Inflammatory macrophage (primary cell): ENCODE measurements at places on chromosomes 3 and 15.

DNA sequence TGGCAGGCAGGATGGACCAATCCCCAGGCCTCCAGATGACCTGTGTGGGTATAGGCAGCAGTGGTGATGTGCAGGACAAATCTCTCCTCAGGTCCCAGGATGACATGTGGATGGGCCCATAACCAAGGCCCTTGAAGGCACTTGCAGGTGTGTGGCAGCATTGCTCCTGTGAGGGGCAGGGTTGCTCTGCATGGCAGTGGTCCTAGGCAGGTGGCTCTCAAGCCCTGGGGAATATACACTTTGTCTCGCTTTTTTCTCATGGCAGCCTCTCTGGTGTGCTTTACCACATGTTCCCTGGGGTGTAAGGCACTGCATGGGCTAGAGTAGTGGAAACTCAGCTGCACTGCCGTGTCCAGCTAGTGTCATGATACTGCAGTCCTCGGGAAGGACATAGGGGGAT lies 503.6 kb downstream of the UNC13C start:
- DNase-seq: no peak

DNA sequence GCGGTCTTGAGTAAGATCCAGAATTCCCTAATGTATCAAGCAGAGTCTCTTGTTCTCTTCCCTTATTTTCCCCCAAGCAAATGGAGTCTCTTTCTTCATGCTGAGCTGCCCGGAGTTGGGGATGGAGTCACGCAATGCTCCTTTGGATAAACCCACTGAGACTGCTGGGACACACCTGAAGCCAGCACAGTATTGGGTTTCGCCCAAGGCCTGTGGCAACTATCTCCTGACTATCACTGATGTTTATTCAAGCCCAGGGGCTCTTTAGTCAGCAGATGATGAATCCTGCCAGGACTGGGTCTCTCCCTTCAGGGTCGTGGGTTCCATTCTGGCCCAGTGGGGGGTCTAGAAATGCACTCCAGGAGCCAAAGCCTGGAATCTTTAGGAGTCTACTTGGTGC lies 11.3 kb downstream of the USF3 start:
- DNase-seq: no peak

- DNase-seq: no peak
Measured at GRCh38 chr15:34013746-34014145, 25.3 kb downstream of the AVEN start.

- no peak for DNase-seq
Measured at GRCh38 chr3:42118762-42119361, 27.7 kb downstream of the TRAK1 start.

DNA sequence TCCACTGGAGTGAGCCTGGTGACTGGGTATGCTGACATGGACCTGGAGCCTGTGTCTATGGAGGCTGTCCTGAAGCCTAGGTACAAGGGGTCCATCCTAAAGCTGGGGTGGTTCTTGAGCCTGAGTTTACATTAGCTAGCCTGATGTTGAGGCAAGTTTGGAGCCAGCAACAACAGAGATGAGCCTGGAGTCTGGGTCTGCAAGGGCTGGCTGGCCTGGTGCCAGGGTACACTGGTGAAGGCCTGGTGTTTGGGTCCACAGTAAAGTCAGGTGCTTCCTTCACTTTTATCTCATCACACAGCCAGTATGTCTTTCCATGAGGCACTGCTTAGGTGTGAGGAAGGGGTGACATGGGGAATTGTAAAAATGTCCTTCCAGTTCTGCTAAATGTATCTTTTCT lies 49.5 kb downstream of the TP63 start:
- DNase-seq: no peak

DNA sequence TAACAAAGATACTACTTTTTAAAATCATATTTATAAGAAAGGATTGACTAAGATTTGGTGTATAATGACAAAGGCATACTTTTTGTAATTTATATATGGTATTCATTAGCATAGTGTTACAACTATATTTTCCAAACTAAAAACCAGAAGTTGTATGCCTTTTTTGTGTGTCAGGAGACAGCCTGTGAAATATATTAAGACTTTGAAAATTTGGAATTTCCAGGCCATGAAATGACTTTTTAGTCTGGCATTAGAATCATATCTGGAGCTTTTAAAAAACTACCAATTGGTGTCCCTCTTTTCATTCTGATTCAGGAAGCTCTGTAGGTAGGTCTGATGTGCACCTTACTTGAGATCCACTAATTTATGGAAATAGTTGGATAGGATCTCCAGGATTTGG lies 41.9 kb downstream of the CALML4 start:
- no peak for DNase-seq

DNA sequence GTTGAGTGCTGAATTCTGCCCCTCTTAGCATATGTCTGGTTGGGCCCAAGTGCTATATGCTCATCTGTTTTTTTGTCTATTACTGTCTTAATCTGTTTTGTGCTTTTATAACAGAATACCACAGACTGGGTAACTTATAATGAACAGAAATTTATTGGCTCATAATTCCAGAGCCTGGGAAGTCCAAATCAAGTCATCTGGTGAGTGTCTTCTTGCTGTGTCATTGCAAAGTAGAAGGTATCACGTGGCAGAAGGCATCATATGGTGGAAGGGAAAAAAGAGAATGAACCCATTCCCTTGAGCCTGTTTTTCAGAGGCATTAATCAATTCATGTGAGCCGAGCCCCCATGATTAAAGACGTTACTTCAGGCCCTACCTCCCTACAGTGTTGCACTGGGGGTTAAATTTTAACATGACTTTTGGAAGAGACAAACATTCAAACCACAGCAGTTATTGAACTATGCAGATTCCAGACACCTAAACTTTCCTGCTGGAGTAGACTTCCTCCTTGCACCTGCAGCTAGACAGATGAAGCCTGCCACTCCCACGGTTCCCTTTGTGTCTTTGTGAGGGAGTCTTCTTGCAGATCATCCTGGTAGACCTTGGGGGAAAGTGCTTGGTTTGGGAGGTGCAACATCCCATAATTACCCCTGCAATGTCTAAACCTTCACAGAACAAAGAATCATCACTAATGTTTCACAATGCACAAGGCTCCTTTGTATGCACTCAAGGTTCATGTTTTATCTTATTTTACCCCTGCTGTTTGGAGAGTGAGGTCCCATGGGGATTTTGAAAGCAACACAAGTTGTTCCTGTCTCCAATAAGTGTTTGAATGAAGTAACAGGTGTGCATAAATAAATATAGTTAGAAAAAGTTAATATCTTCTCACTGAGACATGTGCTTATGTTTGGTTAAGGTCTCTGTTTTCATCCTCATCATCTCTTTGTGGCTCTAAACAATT lies 64.7 kb upstream of the XCR1 start:
- no peak for DNase-seq

- DNase-seq: no peak
Measured at GRCh38 chr15:43515741-43516140, 1.7 kb upstream of the MAP1A start.

DNA sequence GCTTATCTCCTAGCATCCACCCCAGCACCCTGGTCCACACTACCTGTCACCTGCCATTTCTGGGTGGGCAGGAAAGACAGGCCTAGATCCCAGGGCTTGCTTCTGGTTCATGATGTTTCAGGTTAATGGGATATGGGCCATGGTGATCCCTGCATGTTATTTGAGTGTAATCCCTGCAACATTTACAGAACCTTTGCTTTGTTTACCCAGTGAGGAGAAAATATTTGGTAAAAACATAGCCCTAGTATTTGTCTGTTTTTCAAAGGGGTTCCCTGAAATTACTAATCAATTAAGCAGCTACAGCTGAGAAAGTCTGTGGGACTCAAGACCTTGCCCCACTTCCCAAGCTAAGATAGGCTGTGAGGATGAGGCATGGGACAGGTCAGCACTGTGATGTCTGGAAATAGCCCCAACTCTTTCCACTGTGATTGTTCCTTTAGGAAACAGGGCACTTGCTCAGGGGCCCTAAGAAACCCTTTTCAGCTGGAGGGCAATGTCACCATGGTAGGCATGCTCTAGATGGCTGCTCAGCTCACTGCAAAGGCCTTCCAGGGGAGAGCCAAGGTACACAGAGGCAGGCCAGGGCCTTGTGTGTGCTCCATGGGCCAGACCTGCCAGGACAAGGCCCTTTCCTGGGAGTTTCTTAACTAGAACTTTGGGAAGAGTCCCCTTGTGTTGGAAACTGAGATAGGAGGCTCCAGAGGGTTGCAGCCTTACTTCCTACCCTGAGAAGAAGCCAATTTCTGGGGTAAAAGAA lies 11.1 kb downstream of the TRANK1 start:
- no peak for DNase-seq

DNA sequence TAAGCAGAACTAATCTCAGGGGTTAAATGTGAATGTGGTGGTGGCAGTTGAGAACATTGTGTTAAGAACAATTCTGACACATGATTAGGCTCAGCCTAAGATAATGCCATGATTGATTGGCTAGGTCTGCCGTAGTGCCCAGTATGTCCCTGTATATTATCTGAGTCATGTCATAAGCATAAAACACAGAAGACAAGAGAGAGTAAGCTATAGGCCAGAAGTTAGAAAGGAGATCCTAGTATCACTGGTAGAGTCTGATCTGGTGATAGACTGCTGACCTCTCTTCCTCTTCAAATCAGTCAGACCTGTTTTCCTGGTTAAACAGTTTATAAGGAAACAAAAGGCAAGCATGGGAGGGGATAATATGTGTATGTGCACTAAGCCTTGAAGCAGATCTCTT lies 30.1 kb upstream of the ATP8B4 start:
- DNase-seq: no peak

DNA sequence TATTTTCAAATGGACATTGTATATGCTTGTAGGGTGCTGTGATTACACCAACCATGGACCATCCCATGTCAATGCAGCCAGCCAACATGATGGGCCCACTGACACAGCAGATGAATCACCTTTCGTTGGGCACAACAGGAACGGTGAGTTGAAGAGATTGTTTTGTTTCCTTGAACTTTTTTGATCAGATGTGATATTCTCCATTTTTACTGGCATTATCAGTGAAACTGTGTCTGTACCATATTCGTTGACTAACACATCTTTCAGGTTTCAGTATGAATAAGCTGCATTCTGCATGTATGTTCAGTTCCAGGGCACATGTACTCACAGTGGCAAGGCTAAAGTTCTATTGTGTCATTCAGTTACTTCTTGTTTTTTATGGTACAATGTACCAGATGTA lies 655.2 kb downstream of the RBMS3 start:
- no peak for DNase-seq
